ENCODE measurements at places on chromosomes 2 and 18.

DNA sequence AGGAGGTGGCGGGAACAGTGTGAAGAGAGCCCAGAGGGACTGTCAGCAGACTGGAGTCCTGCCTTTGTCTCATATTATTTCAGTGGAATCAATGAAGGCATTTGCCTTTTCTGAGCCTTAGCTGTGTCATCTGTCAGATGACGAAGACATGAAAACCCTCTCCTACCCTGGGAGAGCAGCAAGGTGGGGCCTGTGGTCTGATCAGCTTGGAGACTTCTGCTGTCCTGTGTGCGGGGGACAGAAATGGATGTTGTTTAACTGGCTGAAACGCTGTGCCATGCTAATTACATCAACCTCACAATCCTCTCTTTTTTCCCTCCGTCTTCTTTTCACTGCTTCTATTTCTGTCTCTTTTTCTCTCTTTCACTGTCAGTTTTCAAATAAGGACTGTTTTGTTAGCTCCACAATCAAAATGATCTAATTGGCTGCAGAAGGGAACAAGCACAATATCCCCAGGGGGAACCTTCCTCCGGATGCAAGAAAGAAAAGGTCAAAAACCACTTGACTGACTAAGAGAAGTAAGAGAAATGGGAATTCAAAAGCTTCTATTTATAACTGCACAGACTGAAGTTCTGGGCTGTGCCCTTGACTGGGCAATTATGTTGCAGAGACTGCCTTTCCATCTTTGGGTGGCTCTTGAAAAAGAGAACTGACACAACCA, 340.1 kb downstream of the CLIP4 start:
- DNase-seq: no peak

DNA sequence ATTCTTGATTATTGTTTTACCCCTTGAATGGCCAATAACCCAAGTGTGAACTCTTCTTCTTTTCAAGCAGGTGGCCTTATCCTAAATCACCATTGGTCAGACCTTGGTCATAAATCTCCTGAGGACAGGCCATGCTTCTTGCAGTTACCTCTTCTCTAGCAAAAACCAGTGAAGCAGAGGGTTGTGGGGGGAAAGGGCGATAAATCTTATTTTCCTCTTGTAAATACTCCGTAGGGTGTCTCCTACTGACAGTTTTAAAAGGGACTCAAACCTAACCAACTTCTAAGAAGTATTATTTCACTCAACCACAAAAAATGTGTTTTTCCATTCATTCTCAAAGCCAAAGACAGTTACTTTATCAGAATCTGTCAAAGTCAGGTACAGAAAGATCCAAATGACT, 168.1 kb upstream of the RMP24 start:
- no peak for DNase-seq

DNA sequence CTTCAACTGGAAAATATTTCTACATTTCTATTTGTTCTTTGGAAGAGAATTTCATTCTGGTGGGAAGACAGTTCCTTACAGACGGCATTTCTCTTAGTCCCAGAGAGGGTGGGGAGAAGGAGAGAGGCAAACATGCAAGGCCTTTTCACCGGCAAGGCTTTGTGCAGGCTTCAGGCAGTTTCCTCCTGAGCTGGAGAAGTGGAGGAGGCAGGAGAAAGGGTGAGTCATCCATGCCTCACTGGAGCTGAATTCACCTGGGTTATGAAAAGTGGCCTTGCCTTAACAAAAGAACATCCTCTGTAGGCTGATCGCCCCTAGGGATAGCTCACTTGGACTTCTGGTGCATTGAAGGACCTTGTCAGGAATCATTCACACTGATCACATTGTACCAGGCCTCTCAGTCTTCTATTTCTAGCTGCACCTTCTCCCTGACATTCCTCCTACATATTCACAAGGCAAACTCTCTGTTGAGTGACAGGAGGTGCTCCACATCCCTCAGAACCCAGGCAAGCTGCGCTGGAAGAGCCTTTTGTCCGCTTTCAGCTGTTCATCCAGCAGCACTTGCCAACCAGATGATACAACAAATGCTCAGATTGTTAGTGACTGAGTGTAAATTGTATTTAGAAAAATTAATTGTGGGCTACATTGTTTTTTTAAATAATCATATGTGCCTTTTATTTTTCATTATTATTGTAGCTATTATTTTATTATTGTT, 796.1 kb downstream of the DCDC2C start:
- no peak for DNase-seq

DNA sequence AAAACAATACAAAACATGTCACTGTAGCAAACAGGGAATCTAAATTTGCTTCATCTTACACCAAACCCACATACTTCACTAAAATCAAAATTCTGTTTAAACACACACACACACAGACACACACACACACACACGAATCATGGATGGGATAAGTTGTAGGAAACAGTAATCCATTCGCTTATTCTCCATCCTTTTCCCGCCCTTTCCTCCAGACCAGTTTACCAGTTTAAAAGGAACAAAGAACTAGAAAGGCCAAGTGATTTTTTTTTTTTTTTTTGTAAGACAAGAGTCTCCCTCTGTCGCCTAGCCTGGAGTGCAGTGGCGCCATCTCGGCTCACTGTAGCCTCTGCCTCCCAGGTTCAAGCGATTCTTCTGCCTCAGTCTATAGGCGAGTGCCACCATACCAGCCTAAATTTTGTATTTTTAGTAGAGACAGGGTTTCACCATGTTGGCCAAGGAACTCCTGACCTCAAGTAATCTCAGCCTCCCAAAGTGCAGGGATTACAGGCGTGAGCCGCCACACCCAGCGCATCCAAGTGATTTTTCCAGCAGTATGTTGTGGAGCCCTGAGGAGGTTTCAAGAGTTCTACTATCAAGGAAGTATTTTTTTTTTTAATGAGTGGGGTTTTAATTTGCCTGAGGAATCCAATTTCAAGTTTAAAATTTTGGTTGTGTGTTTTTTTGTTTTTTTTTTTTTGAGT, 5.7 kb downstream of the PSME4 start:
- no peak for DNase-seq

- DNase-seq: no peak
These were observed 187.4 kb upstream of the SH3BP4 start for GRCh38 chr2:234764372-234764771.

Measured in NCI-H510A treated with DMSO at 0.1 percent for 48 hours (cell line).